ENCODE measurements at places on chromosomes 13 and 19.

GRCh38 chr13:101454767-101455166 lies 2.3 kb downstream of the ITGBL1 start:
- DNase-seq: no peak

- no peak for DNase-seq
Observed at GRCh38 chr13:49021953-49022352, 46.2 kb downstream of the FNDC3A start.

- DNase-seq: peak; percentile 55
Observed at GRCh38 chr19:41795031-41795461, 1.3 kb upstream of the CEACAM3 start.

- no peak for DNase-seq
Observed at GRCh38 chr19:30419568-30420180, 47.5 kb downstream of the ZNF536 start.

DNA sequence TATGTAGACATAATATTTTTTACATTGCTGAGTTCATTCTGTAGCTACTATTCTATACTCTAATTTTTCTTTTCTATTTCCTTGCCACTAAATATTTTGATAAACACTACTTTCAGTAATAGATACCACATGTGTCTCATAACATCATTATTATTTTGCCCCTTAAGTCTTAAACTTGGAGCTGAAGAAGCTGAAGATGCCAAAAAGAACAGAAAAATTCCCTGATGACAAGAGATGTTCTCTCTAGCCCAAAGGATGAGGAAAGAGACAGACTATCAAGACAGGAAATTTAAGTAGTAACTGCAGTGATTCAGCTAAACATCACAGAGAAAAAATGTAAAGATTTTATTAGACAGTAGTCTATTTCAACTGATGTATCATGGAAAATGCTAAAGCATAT lies 322.0 kb upstream of the KLHL1 start:
- DNase-seq: no peak

GRCh38 chr13:108662528-108662927 lies 33.1 kb downstream of the MYO16 start:
- no peak for DNase-seq

DNA sequence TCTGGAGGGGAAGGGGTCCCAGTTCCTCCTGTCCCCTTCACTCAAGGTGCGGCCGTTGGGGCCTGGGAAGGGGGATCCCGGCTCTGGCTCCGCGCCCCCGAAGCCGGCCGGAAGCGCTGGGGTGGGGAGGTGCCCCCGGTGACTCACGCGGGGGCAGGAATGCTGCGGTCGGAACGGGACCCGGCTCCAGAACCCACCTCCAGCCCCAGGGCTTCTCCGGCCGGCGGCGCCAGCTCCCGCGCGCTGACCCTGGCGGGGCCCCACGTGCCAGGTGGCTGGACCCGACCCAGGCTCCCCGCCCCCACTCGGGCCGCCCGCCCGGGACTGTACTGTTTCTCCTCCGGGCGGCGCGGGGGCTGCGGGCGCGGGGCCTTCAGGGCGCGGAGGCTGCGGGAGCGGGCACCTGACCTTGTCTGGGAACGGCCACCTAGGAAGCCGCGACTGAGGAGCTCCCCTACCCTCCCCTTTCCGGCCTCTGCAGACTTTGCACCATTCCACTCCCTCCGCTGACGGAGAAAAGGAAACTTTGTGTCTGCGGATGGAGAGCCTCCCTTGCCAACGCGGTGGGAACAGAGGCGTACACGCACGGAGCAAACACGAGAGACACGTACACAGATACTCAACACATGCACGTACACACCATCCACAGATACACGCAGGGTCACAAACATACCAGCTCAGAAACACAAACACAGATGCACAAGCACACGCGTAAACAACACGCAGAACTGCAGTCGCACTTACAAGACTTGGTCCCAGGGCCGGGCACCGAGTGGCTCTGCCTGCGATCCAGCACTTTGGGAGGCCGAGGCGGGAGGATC lies 7.2 kb downstream of the AXL start:
- DNase-seq: no peak

GRCh38 chr13:95714142-95714832 lies 37.3 kb downstream of the DNAJC3 start:
- DNase-seq: no peak

- no peak for DNase-seq
Observed at GRCh38 chr13:93875547-93875946, 603.9 kb downstream of the DCT start.

DNA sequence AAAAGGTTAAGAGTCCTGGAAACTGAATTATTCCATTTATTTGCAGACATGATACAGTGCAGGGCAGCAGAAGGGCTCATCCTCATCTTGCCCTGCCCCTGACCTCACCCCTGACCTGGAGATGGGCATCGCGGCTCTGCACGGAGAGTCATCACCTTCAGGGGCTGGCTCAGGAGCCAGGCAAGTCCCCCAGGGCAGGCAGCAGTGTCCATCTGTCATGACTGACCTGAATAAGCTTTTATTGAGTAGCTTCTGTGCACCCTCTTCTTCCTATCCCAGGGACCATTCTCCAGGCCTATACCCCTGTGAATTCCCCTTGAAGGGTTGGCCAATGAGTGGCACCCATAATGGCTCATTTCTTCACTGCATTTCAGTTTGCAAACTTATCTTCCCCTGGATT lies 484.2 kb downstream of the ZNF536 start:
- DNase-seq: no peak

- DNase-seq: no peak
Observed at GRCh38 chr13:64127856-64128255, 2712.2 kb upstream of the PCDH20 start.

DNA sequence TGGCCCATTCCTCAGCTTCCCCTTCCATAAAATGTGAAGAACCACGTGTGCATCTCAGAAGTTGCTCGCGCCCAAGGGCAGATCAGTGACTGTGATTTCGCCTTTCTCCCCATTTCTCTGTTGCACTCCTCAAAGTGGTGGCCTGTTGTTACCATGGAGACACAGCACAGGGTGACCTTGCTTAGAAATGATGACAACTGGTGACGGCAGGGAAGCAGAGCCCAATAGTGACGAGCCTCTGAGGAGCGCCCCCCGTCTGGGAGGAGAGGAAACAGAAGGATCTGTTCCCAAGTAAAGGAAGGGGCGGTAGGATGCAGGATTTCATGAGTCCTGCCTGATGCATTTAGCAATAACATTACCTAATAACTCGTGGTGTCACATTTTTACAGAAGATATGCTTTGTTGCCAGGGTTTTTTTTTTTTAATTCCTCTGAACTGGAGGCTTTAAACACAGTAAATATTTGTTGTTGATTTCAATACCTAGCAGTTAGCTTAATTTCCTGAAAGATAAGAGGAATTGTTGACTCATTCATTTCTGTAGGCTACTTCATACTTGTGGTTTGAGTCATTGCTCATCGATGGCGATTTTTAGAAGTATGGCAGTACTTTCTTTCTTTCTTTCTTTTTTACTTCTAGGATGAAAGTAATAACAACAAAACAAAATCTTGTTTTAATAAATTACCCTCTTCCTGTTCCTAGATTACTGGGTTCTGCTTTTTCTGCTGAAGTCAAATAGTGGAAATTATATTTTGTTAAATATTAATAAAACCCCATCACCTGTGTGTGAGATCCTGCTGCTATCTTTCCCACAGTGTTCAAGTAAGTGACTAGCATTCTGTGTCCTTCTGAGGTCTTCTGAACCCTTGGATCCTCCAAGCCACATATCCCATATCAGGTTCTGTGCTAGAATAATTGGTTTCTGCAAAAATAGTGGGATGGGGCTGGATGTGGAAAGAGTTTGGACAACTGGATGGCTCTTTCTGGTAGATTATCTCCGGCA lies 36.0 kb downstream of the MBNL2 start:
- no peak for DNase-seq

DNA sequence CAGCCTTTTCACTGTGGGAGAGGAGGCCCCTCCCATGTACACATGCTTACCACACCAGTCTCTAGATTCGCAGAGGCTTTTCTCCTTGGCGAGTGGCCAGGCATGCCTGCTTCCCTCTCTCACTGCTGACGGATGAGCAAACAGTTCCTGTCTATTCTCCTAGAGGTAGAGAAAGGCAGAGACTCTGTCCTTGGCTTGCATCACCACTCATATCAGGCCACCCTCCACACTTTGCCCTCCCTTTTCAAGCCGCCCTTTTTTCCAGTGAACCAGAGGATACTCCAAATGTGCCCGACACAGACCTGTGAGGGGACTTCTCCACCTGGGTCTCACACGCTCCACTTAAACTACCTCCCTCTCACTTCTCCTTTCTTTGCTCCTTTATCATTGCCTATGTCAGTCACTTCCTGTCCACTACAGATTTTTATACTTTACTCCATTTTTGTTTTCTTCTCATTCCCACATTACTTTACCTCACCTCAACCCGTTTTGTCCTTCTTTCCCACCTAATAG lies 284.6 kb downstream of the DNAJC15 start:
- DNase-seq: no peak

DNA sequence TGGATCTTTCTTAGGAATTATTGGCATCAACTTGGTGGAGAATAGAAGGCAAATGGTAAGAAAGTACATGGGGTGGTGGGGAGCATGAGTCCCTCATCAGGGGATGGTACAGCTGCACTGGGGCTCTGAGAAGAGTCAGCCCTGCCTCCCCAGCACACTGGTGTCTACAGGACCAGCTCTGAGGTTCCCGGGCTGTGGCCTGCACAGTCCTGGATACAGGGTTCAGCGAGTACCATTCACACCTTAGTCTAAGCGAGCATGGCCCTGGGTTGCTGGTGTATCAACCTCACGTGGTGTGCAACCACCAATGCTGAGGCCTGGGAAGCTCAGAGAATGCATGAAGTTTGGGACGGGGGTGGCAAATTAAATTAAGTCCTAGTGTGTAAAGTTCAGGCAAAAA lies 10.1 kb downstream of the TMEM255B start:
- DNase-seq: no peak

GRCh38 chr19:17482877-17483604 lies 12.7 kb downstream of the SLC27A1 start:
- no peak for DNase-seq

GRCh38 chr19:32318884-32319520 lies 26.4 kb upstream of the ZNF507 start:
- DNase-seq: no peak

GRCh38 chr19:10899151-10899653 lies 27.8 kb downstream of the CARM1 start:
- no peak for DNase-seq

- peak; percentile 17 for DNase-seq
Observed at GRCh38 chr13:31930490-31930889, 101.1 kb upstream of the FRY start.

DNA sequence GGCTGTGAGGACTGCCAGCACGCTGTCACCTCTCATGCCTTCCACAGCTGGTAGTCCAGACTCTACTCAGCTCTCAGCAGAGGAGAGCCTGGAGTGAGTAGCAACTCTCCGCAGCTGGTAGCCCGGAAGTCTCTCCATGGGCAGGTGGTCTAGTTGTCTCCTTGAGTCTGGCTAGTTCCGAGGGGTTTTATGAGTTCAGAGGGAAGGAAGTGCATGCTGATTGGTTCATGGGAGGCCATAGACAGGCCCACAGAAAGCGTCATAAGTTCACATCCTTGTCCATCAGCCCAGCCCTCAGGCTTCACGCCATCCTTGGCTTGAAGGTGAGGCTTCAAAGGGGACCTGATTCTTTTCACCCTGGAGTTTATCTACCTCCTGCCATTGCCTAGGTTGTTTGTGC lies 2662.4 kb upstream of the PCDH20 start:
- no peak for DNase-seq

DNA sequence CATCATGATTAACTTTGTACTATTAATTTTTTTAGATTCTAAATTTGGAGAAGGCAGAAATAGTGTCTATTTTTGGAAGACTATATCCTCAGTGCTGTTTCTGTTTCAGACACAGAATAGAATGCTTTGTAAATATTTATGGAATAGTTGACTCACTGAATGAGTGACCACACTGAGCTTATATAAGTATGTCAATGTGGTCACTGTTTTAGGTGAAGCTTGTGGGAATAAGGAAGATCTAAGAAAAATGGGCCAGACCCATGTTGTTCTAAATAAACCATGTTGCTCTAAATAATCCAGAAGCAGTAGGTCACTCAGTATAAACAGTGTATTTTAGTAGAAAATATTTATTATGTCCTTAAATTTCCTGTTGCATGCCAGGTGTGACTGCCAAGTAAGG lies 45.5 kb upstream of the DACH1 start:
- no peak for DNase-seq

GRCh38 chr19:4152241-4152998 lies 1.0 kb upstream of the CREB3L3 start:
- DNase-seq: no peak

DNA sequence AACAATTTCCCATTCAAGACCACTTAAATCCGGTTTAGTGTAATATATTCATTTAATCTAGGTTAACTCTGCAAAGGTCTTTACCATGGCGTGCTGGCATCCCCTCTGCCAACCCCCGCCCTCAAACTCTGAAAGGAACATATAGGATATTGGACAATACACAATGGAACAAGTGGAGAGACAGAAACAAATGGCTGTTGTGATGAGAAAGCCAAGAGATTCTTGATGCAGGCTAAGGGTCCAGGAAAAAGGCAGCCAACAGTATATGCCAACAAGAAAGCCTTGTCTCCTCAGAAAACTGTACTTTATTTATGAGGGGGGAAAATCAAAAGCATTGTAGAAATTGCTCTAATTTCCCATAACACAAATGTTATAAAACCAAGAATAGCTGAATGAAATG lies 407.3 kb upstream of the SGCG start:
- no peak for DNase-seq

- no peak for DNase-seq
Observed at GRCh38 chr13:32075170-32075851, 43.7 kb downstream of the FRY start.

DNA sequence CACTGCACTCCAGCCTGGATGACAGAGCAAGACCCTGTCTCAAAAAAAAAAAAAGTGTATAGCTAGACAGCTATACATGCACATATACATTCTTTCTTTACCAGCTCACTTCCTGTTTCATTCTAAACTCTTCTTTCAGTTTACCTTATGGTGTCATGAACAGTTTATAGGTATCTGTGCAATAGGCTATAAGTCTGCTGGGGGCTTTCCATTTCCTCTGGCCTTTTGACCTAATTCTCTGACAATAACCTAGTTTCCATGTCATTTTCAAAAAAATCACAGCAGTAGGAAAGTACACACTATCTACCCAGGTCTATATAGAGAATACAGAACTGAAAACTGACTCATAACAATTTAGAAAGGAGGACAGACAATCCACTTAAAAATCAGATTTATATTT lies 24.4 kb upstream of the URAD start:
- DNase-seq: no peak
